ENCODE measurements at places on chromosomes 12 and 14.

GRCh38 chr14:73260574-73260973, 23.3 kb downstream of the PAPLN start:
- no peak for DNase-seq

- DNase-seq: no peak
These were observed 2.3 kb upstream of the FOXJ2 start for GRCh38 chr12:8030189-8030588.

DNA sequence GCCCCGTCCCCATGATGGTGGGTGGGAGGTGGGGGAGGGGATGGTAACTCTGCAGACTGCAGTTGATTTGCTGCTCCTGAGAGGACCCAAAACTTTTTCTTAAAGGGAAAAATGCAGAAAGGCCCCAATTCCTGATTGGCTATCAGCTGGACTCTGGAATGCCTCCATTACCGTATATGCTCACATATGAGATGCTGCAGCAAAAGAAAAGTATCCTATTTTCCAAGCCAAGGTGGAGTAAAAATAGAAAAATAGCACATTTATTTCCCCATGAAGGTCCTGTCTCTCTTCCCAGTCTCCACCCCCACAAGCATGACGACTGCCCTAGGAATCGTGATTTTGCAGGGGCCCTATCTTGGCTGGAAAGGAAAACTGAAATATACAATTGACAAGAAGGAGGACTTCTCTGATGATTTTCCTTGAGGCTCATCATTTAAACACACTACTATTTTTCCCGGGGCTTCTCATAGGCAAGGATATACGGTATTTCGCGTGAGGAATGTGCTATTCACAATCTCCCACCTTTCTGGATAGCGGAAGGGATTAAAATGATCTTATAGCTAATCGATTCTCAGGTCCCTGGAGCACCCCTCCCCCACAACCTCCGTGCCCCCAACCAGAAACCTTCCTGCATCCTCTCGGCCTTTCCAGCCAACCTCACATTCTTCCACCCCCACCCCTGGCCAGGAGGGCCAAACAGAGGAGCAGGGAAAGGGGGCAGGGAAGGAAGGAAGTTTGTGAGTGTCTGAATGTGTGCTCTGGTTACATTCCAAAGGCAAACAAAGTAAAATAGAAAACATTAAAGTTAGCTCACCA, 138.9 kb upstream of the CCND2 start:
- DNase-seq: no peak

DNA sequence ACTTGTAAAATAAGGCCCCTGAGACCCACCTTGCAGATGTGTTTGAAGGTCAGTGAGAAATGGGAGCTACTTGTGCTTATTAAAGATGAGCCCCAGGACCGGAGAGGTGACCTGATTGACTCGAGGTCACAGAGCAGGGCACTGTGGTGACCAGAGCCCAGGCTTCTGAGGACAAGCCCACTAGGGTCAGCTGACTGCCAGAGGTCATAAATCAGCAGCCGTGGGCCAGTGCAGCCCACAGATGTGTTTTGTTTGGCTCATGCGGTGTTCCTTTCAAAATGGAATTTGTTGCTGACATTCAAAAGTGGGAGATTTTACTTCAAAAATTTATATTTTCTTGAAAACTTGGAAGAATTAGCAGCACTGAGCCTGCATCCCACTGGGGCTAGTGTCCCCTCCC, 24.5 kb downstream of the JDP2 start:
- no peak for DNase-seq

DNA sequence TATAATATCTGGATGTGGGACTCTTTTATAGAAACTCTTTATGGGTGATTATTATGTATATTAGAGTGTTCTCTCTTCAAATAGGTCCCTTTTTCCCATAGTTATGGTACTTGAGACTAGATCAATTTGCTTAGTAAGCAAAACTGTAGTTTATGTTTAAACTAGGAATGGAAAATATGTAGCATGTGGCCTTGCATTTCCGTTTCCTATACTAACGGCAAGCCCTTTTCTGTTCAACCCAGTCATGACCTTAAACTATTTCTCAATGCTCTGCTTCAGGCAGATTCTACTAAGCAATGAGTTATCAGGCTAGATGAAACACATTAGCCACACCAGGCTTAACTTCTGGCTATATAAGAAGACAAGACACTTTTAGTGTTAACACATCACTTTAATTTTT, 84.6 kb downstream of the OTOGL start:
- no peak for DNase-seq

DNA sequence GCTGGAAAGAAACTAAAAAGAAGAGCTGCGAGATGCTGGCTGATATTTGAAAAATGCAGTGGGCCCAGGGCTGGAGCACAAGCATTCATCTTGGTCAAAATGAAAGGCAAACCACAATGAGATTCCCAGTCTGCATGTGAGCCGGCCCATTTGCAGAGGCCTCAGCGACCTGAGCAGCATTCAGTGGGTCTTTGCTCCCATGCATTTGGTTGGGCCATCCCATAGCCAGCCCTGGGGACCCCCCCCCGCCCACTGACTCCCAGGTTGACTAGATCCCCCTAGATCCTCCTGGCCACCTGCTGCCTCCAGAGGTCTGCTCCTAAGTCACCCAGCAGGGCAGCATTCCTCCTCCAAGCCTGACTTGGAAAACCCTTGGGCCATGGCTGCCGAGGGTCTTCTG, 59.8 kb downstream of the PRMT8 start:
- no peak for DNase-seq

DNA sequence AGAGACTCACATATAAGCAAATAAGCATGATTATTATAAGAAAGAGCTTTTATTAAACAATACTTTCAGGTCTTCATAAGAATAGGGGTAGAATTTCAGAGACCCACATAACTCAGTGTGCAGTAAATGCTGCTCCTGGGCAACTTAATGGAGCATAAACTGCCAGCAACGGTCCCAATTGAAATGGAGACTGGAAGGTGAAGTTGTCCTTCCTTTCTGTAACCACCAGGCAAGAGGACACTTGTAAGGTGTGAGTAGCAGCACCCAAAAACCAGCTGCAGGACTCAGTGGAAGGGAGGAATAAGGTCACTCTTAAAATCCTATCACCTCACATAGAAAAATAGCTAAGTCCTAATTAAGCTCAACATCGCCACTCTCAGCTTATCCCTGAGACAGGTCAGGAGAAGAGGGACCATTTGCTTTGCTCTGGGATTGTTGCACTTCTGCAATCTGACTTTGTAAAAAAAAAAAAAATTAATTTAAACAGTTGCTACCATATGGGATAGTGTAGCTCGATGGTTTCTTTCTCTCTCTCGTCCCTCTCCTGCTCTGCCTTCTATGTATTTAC, 22.7 kb upstream of the LTA4H start:
- no peak for DNase-seq

GRCh38 chr12:9673404-9674225, 4.1 kb downstream of the CLEC2D start:
- DNase-seq: no peak

DNA sequence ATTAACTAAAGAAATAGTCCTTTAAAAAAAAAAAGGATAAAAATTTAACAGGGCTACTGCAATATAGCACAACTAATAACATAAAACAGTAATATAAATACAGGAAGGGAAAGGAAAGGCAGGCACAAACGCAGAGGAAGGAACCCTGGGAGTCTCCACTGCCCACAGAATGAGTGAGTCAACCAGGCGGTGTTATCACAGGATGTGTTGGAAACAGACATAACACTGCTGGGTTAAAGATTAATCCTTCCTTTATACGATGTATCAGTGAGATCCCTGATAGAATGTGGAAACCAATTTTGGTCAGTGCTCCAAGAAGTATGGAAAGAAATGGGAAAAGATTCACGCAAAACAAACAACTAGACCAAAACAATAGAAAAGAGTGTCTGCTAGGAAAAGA, 47.9 kb downstream of the FGD6 start:
- no peak for DNase-seq

GRCh38 chr14:93239869-93240677, 33.0 kb downstream of the UBR7 start:
- DNase-seq: no peak

Measured in stimulated activated CD8-positive, alpha-beta memory T cell treated with anti-CD3 and anti-CD28 coated beads, Interleukin-4, amount 100 ng/mL, for 1 hour (primary cell).